Colonic mucosa (tissue), 4 donors: ENCODE measurements at places on chromosomes 2 and 18. TPM values are rescaled to one million over a fixed set of nuclear protein-coding genes. Genes with fewer than 3 reads are reported as not detected.

SALL3 gene
- 0.05 TPM for total RNA-seq

IL18RAP gene
- 0.69 TPM for total RNA-seq

GKN1 gene
- not detected for total RNA-seq

MALL gene
- total RNA-seq = 567 TPM

SERPINB7 gene
- not detected for total RNA-seq

C2orf80 gene
- total RNA-seq = not detected

B4GALT6 gene
- total RNA-seq = 7.5 TPM

UNC80 gene
- not detected for total RNA-seq

APCDD1 gene
- 10.7 TPM for total RNA-seq

FOXD4L1 gene
- total RNA-seq = not detected

TSPYL6 gene
- not detected for total RNA-seq

OTX1 gene
- not detected for total RNA-seq

LDAH gene
- 25.9 TPM for total RNA-seq

SLC39A6 gene
- 15.3 TPM for total RNA-seq

DSC1 gene
- 0.17 TPM for total RNA-seq

NEB gene
- 0.89 TPM for total RNA-seq

SLC5A7 gene
- total RNA-seq = not detected

SERPINB13 gene
- not detected for total RNA-seq

UGT1A3 gene
- 1.9 TPM for total RNA-seq

FBXO15 gene
- not detected for total RNA-seq

KIAA2012 gene
- total RNA-seq = not detected

NLRC4 gene
- 0.74 TPM for total RNA-seq

TTL gene
- 16.9 TPM for total RNA-seq

TEX44 gene
- not detected for total RNA-seq

COL3A1 gene
- total RNA-seq = 119 TPM

FOXI3 gene
- not detected for total RNA-seq
